T-helper 17 cell (primary cell): ENCODE measurements at places on chromosomes 11 and 22.

- DNase-seq = no peak
These were observed 9.2 kb downstream of the OR8B4 start for GRCh38 chr11:124415356-124415923.

DNA sequence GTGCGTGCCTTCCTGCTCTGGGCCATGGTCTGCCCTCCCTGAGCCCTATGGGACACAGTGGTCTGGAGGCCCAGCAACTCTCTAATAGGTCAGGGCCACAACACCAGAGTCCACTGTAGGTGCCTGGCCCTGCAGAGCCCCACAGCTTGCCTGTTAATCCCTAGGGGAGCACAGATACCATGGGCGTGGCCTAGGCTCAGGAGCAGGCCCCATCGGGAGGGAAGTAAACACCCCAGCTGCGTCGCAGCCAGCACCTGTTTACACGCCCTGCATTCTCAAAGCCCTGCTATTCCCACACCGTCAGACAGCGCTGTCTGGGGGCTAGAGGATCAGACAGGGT, 2.5 kb downstream of the KCTD17 start:
- no peak for DNase-seq

- no peak for DNase-seq
These were observed 877 bp downstream of the ALG9 start for GRCh38 chr11:111870522-111870885.

DNA sequence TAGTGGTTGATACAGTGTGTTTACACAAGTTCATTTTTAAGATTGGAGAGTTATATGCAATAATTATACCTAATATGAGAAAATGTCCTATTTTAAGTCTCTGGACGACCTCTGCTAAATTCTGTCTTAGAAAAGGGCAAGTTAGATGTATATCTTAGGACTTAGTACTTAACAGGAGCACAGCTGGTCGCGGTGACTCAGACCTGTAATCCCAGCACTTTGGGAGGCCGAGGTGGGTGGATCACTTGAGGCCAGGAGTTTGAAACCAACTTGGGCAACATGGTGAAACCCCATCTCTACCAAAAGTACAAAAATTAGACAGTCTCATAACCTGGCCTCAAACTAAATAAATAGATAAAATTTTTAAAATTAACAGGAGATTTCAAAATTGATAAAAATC, 27.2 kb downstream of the BSX start:
- DNase-seq = no peak

DNA sequence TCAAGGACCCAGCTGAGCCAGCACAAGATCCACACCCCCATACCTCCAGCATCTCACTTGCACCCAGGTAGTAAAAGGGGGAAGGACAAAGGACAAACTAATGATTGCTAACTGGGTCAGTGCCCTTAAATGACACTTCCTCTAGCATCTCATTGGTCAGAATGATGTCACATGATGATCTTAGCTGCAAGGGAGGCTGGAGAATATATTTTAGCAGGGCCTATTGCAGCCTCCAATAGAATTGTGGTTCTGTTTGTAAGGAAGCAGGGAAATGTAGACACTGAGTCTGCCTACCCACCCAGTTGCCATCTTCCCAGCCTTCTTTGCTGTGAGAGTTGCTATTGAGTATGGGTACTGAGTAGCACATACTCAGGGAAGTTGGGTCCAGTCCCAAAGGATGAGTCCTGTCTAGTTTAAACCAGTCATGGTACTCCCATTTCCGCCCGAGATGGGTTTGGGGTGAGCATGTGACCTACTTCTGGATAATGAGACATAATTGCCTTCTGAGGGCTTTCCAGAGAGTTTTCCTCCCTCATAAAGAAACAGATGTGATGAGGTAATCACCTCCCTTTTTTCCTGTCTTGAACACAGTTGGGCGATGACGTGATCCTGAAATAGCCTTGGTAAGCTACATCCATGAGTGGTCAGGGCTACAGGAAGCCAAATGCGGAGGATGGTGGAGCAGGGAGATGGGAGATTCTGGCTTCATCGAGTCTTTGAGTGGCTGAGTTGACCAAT, 5.5 kb upstream of the DNAL4 start:
- DNase-seq = no peak
